ENCODE measurements at places on chromosomes 13 and 19. TPM values are rescaled to one million over a fixed set of nuclear protein-coding genes. Genes with fewer than 3 reads are reported as not detected.

The SSC5D gene
- 2.8 TPM for total RNA-seq

- DNase-seq = no peak
These were observed 3.8 kb downstream of the SLAIN1 start for GRCh38 chr13:77701305-77701704.

DNA sequence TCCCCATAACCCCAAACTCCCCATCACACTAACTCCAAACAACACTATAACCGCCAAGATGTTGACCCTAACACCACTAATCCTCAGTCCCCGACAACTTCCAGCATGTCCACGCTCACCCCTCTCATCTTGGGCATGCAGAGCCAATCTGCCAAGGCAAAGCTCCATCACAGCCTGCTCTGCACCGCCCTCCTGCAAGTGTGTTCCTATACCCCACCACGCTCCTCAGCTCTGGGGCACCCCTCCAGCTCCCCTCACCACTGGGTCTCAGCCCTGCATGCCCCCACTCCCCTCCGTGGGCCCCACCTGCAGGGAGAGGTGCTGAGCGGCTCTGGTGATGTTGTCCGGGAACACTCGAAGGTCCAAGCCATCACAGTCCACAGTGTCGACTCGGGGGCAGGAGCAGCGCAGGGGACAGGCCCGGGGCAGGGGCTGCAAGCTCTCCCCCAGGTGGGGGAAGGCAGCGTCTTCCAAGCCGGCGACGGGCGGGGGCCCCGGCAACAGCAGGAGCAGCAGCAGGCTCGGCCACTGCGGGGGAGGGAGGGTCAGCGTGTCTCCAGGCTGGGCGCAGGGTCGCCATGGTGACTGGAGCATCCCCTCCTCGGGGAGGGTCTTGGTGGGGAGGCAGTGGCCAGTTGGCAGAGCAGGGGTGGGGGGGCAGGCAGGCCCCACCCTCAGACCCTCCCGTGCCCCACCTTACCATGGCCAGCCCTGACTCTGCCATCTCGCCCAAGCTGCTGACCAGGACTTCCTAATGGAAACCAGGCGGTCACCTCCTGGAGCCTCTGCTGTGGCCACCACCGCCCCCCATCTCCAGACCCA is 527 bp downstream of the PODNL1 start:
- DNase-seq = no peak

- no peak for DNase-seq
These were observed 2.9 kb downstream of the CD70 start for GRCh38 chr19:6587998-6588507.

The ZNF296 gene
- total RNA-seq = 0.29 TPM

DNA sequence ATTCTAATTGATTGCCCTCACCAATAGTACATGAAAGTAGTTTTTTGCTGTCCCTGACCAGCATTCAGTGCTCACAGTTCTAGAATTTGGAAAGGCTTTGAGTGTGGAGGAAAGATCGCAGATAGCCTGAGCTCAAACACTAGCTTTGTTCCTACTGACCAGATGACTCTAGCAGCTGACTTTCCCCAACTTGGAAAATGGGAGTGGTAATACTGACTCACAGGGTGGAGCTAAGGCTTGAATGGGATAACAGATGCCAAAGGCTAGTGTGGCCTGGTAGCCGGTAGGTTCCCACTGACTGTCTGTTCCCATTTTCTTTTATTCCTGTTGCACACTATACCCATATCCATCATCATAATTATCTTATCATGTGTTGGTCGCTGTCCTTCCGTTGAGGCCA is 3.7 kb downstream of the ZSCAN22 start:
- DNase-seq = no peak

The ATP12A gene
- not detected for total RNA-seq

The CALR gene
- total RNA-seq = 296 TPM

DNA sequence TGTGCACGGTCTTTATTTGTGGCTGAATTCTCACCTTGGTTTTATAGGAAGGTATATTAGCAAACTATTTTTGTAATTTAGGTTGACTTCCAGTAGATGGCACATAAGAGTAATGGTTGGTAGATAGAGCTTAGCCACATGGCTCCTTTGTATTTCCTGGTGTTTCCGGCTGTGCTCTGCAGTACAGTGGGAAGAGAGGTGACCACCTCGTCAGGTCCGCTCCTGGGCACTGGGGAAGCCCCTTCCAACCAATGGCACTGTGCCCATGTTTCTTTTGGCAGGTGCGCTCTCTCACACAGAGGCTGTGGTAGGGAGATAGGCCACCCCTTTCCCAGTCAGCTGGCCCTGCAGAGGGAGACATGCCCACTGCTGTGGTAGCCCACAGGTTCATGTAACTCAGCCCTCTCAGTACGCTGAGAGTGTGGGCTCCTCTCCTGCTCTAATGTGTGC is 74.3 kb upstream of the ATP12A start:
- DNase-seq = no peak

The MAST3 gene
- total RNA-seq = 2.8 TPM

- DNase-seq = no peak
These were observed 999 bp upstream of the ZNF264 start for GRCh38 chr19:57190301-57190700.

GRCh38 chr19:40608957-40609356 is 7.8 kb downstream of the LTBP4 start:
- no peak for DNase-seq

- peak; percentile 72 for DNase-seq
These were observed 984 bp downstream of the SIX5 start for GRCh38 chr19:45767881-45768654.

The PLD3 gene
- 210 TPM for total RNA-seq

The ZNF544 gene
- total RNA-seq = 24.1 TPM

The CYP2B6 gene
- total RNA-seq = not detected

DNA sequence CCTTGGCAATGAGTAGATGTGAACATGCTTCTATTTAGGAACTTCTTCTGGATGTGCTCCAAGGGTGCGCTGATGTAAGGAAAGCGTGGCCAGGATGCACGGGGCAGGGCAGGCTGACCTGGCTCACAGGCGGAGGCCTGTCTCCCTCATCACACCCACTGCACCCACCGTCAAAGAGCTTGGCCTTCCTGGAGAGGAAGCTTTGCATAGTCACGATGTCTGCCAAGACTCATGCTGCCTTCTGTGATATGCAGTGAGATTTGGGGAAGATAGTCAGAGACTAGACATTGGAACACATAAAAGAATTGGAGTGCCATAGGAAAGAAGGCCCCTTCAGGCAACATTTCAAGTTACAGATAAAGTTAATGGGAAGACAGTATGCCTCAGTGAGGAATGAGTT is 82.0 kb downstream of the MYO16 start:
- DNase-seq = no peak

Data from heart right ventricle (tissue), 16 donors.